Endodermal cell (in vitro differentiated cells): ENCODE measurements at places on chromosomes 12 and 14. TPM values are rescaled to one million over a fixed set of nuclear protein-coding genes. Genes with fewer than 3 reads are reported as not detected.

The LRRC10 gene
- total RNA-seq: not detected in 2 replicates

The RNASE1 gene
- 5.0 to 10.3 TPM (median 9.9 TPM) in 3 replicates for total RNA-seq

DNA sequence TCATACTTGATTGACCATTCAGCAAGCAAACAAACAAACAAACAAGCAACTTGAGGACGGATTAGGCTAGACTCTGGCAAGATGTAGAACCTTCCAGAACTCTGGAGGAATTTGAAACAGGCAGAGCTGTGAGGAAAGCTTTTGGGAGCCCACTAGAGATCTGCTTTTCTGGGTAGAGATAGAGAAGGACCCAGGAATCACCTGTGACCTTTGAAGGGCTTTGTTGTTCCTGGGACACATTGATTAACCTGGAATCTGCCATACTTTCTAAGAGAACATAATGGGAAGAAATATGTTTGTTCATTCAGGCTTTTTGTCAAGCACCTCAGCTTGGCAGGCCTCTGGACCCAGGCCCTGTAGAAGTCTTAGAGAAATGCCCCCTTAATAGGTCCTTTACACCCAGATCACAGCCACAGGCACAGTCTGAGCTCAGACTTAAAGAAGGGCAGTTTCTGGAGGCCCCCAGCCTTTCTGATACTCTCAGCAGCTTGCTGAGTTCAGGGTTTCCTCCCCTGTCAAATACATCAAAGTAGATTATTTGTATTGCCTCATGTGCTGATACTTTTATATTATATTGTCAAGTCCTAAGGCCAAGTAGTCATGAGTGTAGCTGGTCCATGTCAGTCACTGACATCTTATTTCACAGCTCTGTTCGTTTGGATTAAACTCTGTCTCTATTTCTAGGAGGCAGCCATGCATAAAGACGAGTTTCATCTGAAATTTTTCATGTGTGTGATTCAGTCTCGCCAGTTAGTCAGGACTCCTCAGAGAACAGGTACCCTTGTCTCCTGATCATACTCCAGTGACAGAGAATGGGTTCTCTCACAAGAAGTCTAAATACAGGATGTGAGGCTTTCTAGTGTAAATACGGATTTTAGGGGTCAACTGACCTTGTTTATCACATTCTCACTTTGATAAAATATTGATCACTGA lies 1.1 kb upstream of the SENP1 start:
- no peaks in the 10 kb centered on the region for H3K36me3 ChIP-seq
- H3K27ac ChIP-seq: peak overlapping the region; percentile 96
- H3K27me3 ChIP-seq: peaks cover 31% of the 10 kb centered on the region
- peaks cover 4% of the 10 kb centered on the region for H3K4me1 ChIP-seq
- no peak for DNase-seq

The IRAK3 gene
- total RNA-seq: 0.52 and 0.59 TPM in 2 replicates

DNA sequence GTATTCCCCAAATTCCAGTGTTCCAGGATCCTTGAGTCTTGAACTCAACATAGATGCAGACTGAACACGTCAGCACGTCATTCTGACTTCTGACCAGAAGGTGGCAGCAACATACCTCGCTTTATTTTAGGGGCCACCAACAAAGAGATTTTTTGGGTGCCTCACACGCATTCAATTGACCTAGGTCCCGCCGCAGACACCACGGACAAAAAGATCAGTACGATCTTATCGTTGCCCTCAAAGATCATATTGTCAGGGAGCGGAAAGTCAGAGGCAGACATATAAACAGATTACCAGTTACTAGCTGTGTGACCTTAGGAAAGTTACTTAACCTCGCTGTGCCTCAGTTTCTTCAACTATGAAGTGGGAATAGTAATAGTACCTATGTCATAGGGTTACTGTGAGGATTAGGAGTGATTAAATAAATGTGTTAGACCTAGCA lies 6.5 kb upstream of the PRPH start:
- no peaks in the 10 kb centered on the region for H3K36me3 ChIP-seq
- H3K27ac ChIP-seq: no peak overlapping the region
- peaks cover 4% of the 10 kb centered on the region for H3K4me1 ChIP-seq
- DNase-seq: peak; percentile 92
- H3K27me3 ChIP-seq: peaks cover 21% of the 10 kb centered on the region

The MMP17 gene
- 7.4 and 12.0 TPM in 2 replicates for total RNA-seq

The IFNG-AS1 gene
- total RNA-seq: not detected in 3 replicates

DNA sequence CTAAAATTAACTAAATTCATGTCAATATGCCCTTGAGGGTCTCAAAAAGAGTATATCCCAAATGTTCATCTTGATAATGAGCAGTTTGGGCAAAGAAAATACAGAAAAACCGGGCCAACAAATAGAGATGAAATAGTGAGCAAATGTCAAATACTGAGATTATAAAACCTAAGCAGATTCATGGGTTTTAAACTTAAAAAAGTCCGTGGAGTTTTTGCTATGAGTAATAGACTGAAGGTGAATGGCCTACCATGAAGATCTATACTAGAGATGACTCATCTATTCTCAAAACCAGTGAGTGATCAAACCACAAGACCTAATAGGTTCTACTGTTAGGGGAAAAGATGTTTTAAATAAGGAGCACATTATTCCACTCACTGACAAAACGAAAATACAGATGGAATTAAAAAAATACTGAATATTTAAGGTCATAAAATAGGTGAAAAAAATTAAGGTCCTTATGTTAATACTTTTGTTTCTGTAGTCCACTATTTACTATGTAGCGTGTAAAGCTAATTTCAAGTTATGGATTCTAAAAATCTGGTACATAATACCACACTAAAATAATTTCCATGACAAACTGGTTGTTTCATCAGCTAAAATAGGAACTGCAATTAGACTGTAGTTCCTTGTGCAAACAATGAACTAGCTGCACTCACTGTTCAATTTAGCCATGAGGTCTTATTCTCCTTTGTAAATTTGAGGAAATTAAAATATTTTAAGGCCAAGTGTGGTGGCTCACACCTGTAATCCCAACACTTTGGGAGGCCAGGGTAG lies 5.0 kb downstream of the HNRNPC start:
- H3K27ac ChIP-seq: no peak overlapping the region
- peaks cover 84% of the 10 kb centered on the region for H3K36me3 ChIP-seq
- H3K4me3 ChIP-seq: peak overlapping the region; percentile 97
- no peaks in the 10 kb centered on the region for H3K4me1 ChIP-seq
- no peak for DNase-seq

- no peak overlapping the region for H3K27ac ChIP-seq
- no peak overlapping the region for H3K4me3 ChIP-seq
- DNase-seq: no peak
- H3K36me3 ChIP-seq: no peaks in the 10 kb centered on the region
- H3K27me3 ChIP-seq: no peaks in the 10 kb centered on the region
Measured at GRCh38 chr12:107436836-107437235, 248.8 kb upstream of the PWP1 start.

GRCh38 chr14:57060276-57060955 lies 208.3 kb downstream of the EXOC5 start:
- H3K4me1 ChIP-seq: peaks cover 42% of the 10 kb centered on the region
- no peaks in the 10 kb centered on the region for H3K36me3 ChIP-seq
- H3K4me3 ChIP-seq: peak overlapping the region; percentile 54
- H3K27me3 ChIP-seq: no peaks in the 10 kb centered on the region
- H3K27ac ChIP-seq: no peak overlapping the region

The LRP1-AS gene
- total RNA-seq: not detected in 2 replicates

- peaks cover 4% of the 10 kb centered on the region for H3K4me1 ChIP-seq
- H3K4me3 ChIP-seq: peak overlapping the region; percentile 74
- H3K36me3 ChIP-seq: no peaks in the 10 kb centered on the region
- H3K27me3 ChIP-seq: no peaks in the 10 kb centered on the region
Measured at GRCh38 chr14:23009483-23009938, 432 bp downstream of the C14orf93 start.
